ENCODE measurements at places on chromosomes 16 and 17.

DNA sequence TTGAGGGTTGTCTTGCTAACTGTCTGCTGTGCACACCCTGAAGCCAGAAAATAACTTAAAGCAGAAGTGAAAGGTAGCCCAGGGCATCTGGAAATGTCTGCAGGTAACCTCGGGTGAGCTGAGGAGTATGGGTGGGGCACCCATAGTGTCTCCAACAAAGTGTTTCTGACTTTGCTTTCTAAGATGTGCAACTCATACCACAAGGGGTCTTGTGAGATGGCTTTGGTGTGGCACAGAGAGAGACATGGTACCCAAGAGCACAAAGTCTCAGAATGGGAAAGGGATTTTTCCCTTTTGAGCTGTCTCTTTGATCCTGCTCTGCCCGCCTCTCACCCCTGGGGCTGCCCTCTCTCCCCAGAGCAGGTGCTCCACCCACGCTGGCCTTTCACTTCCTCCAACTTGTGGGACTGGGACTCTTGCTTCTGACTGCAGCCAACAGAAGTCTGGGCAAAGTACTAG is 6.9 kb downstream of the CHD9 start:
- peak; percentile 49 for DNase-seq

GRCh38 chr16:72191551-72191950 is 19.6 kb upstream of the PMFBP1 start:
- DNase-seq = no peak

- DNase-seq = no peak
These were observed 139.3 kb downstream of the ANKFN1 start for GRCh38 chr17:56292578-56292977.

- no peak for DNase-seq
These were observed 469 bp upstream of the MSLN start for GRCh38 chr16:760065-760464.

DNA sequence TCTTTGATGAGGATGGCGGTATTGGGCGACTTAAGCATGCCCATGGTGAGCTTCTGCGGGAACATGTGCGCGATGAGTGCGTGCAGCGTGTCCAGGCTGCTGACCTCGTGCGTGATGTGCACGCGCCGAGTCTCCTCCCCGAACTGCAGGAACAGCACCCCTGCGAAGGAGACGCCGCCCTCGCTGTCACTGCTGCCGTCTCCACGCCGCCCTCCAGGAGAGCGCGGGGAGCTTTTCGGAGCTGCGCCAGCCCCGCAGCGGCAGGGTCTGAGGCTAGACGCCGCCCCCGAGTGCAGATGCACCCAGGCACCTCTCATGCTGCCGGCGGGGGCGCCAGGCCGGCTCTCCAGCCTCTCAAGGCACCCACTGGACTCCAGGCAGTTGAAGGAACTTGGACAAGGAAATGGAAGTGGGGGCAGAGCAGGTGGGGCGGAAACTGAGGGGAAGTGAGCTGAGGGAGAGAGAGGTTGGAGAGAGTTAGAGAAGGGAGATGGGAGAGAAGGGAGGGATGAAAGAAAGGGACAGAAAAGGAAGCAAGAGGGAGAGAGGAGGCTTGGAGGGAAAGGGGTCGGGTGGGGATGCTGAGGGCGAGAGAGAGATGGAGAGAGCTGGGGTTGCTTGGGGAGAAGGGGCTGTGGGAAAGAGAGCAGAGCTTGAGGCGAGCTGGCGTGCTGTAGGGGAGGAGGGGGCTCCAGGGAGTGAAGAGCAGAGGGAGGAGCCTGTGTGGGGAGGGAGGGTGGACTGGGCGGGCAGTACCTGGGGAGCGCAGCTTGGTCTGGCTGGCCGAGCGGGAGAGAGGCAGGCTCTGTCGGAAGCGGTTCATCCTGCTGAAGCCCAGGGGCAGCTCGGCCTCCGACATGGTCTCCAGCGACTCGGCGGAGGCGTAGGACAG is 42.1 kb downstream of the SRCIN1 start:
- no peak for DNase-seq

DNA sequence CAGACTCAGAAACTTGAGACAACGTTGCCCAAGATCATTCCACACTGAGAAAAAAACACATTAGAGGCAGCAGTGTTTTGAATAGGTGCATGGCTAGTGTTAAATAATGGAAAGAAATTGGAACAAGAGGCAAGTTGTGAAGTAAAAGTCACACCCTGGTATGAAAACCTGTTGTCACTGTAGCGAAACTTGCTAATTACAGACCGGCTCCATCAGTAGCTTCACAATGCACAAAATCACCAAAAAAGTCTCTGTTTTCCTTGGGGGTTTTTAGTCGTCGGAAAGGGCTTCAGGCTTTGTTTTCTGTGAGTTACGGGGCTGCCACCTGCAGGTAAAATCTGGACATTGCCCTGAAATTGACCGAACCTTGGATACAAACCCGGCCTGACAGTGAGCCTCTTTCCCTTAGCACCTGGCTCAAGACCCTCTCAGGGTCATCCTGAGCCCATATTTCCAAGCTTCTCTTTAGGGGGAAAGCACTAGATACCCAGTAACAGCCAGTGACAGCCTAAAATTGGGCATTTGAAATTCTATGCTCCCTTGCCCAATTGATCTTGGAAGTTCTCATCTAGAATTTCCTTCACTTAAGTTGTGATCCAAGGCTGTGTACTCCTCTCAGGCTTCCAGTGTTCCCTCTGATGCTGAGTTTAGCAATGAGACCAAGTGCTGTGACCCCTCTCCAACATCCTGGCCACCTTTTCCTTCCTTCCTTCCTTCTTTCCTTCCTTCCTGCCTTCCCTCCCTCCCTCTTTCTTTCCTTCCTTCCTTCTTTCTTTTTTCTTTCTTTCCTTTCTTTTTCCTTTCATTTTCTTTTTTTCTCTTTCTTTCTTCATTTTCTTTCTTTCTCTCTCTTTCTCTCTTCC is 7.2 kb upstream of the GRB2 start:
- DNase-seq = no peak

DNA sequence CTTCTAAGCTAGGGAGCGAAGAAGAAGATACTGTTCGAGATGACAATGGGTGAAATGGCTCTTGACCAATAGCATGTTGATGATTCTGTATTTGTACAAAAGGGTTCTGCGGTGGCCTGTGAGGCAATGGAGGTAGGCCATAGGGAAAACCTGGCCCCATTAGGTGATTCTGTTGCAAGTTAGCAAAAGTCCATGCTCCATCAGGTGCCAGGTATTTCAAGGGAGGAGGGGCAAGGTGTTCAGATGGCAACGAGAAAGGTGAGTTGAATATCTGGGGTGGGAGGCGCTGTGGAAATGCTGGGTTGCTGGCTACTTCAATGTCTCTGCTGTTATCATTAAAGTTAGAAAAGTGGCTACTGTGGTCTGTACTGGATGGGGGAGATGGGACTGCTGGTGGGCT is 62.8 kb downstream of the CACNG1 start:
- DNase-seq = no peak

GRCh38 chr17:75777296-75777922 is 7.2 kb upstream of the UNK start:
- DNase-seq = no peak

GRCh38 chr16:67150047-67150832 is 558 bp downstream of the B3GNT9 start:
- DNase-seq = no peak

- DNase-seq = no peak
These were observed 44.1 kb upstream of the SLC38A10 start for GRCh38 chr17:81339191-81339533.

GRCh38 chr17:60006160-60006559 is 41.6 kb upstream of the RNFT1 start:
- no peak for DNase-seq

GRCh38 chr16:31700200-31700529 is 172.5 kb downstream of the AHSP start:
- DNase-seq = no peak

- DNase-seq = no peak
These were observed 127.5 kb downstream of the HS3ST3A1 start for GRCh38 chr17:13474073-13474800.

GRCh38 chr17:81264640-81265039 is 25.5 kb downstream of the NDUFAF8 start:
- no peak for DNase-seq

DNA sequence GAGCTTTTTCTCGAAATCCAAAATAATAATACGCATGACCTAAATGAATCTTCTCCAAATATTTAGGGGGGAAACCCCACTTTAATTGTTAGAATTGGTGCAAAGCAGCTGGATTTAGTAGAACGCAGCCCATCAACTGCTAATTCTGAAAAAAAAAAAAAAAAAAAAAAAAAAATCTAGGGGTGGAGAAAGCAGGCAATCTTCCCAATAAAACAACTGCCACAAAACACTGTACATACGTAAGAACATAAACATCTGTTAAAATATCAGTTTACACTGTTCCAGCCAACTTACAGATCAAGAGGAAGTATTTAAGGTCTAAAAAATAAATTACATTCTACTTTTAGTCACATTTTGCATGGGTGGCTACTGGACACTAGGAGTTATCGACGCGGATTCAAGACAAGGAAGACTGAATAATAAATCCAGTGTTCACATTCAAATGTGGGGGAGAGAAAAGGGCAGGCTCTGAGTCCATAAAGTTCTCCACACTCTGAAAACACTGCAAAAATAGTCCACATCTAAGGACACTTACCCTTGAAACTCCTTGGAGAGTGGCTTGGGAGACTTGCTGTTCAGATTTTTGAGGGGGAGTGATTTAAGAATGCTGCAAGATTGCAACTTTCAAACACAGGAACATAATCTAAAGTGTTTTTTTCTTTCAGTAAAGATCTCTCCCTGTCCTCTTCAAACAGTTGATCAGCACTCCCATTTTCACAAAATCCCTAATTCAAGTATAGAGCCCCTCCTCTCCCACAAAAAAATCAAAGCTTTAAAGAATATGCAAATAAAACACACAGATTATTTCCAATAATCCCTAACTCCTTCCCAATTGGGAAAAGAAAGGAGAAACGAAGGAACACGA is 1.3 kb downstream of the APPBP2 start:
- no peak for DNase-seq

DNA sequence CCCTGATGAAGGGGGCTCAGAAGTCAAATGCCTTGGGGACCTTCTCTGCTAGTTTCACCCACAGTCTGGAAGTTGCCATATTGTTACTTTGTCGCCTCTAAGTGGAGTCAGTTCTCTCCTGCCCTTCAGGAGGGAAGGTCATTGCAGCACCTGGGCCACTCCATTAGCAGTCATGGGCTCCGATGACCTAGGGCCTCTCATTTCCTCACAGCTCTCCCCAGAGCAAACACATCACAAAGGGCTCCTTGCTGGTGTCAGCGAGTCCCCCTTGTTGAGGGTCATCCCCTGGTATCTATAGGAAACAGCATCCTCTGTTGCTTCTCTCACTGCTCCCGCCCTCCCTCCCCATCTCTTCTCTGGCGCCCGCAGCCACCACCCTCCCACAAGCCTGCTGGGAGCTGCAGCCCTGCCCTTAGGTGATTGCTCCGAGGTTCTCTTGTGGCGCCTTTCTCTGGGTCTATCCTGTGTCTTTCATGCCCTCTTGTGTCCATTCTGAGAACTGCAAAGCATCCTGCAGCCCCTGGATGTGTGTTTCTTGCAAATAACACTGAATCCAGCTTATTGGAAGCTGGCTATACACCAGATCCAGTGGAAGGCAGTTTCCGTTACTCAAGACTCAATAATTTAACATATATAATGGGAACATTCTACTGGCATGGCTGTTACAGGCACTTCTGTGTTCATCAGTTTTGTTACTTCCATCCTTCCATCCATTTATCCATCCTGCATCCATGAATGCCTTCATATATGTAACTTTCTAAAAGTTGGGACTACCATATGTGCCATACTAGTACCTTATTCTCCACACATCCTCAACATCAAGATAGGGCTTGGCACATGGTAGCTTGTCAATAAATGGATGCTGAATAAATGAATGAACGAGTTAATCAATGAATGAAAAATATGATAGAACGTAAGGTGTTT is 21.2 kb downstream of the PDILT start:
- DNase-seq = peak; percentile 26

GRCh38 chr16:47063011-47063724 is 80.6 kb downstream of the NETO2 start:
- no peak for DNase-seq

- DNase-seq = no peak
These were observed 146.6 kb downstream of the TRIM37 start for GRCh38 chr17:58960068-58960467.

DNA sequence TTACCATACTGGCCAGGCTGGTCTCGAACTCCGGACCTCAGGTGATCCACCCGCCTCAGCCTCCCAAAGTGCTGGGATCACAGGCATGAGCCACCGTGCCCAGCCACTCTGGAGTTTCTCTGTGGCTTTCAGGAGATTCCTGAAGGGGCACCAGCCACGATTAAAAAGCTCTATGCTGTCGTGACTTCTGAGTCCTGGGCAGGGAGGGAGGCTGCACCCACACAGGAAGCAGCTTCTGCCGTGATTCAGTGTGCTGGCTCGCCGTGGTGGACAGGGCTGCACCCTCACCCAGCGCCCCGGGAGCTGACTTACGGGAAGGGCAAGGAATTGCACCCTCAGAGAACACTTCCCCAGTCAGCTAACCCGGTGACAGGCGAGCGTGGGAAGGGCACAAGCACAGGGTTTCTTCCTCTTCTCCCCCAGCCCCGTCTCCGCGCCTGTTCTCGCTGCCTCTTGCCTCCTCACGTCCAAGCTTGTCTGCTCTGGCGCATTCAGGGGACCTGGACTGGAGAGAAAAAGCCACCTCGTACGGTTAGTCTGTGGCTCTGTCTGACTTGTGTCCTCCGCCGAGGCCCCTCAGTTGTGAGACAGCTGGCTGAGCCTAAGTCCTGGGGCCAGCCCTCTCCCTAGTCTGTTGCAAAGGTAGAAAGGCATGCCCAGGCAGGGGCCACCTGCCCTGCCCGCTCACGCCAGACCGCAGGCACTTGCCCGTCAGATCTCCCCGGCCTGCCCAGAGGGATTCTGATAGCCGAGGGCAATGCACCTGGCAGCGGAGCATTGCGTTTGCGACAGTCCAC is 145.0 kb downstream of the SEC14L1 start:
- DNase-seq = peak; percentile 13

GRCh38 chr17:80045703-80046102 is 9.3 kb downstream of the CCDC40 start:
- no peak for DNase-seq

DNA sequence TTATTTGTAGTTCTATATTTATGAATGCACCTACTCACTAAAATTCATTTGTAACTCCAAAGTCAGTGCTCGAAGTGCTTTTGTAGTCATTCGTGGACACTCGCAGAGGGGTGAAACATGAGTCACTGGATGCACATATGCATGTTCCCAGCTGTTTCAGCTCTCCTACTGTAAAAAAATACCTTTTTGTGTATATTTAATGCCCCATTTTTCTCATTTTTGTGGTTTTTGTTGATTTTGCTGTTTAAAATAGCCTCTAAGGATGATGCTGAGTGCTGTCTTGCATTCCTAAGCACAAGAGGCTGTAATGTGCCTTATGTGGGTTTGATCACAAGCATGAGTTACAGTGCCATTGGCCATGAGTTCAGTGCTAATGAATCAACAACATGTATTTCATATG is 30.6 kb downstream of the CENPV start:
- DNase-seq = no peak

GRCh38 chr17:82608816-82609215 is 39.4 kb downstream of the WDR45B start:
- DNase-seq = no peak

- DNase-seq = peak; percentile 9
These were observed 6.7 kb downstream of the ARL16 start for GRCh38 chr17:81676906-81677305.

- no peak for DNase-seq
These were observed 419 bp downstream of the GLIS2 start for GRCh38 chr16:4316108-4316863.

GRCh38 chr16:86389566-86390328 is 120.6 kb upstream of the FOXF1 start:
- DNase-seq = no peak

GRCh38 chr16:15484662-15485061 is 50.3 kb downstream of the BMERB1 start:
- DNase-seq = no peak
